ENCODE measurements at places on chromosomes 7 and 10. TPM values are rescaled to one million over a fixed set of nuclear protein-coding genes. Genes with fewer than 3 reads are reported as not detected.

DNA sequence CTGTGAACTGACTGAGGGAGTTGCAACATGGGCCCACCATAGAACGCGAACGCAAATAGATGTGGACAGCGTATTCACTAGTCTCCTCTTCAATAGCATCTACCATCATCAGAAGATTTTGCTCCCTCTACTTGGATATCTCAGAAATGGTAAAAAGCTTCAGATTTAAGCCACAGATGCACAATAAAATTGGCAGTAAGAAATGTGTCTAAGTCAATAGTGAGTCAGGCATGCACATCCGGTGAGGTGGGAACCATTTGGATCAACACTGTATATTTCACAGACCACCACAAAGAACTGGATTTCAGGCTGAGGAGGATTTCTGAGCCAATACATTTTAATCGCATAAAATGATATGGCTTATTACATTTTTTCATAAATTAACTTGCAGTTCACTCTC, 111.5 kb upstream of the ADAM12 start:
- H3K27me3 ChIP-seq, result no peaks in the 10 kb centered on the region
- H3K36me3 ChIP-seq, result no peaks in the 10 kb centered on the region
- no peak for DNase-seq
- H3K4me1 ChIP-seq, result no peaks in the 10 kb centered on the region
- H3K4me3 ChIP-seq, result no peak overlapping the region

GRCh38 chr10:97065686-97066660, 119.8 kb downstream of the SLIT1 start:
- no peak overlapping the region for H3K4me3 ChIP-seq
- H3K27me3 ChIP-seq, result no peaks in the 10 kb centered on the region
- H3K36me3 ChIP-seq, result no peaks in the 10 kb centered on the region
- peaks cover 4% of the 10 kb centered on the region for H3K4me1 ChIP-seq

DNA sequence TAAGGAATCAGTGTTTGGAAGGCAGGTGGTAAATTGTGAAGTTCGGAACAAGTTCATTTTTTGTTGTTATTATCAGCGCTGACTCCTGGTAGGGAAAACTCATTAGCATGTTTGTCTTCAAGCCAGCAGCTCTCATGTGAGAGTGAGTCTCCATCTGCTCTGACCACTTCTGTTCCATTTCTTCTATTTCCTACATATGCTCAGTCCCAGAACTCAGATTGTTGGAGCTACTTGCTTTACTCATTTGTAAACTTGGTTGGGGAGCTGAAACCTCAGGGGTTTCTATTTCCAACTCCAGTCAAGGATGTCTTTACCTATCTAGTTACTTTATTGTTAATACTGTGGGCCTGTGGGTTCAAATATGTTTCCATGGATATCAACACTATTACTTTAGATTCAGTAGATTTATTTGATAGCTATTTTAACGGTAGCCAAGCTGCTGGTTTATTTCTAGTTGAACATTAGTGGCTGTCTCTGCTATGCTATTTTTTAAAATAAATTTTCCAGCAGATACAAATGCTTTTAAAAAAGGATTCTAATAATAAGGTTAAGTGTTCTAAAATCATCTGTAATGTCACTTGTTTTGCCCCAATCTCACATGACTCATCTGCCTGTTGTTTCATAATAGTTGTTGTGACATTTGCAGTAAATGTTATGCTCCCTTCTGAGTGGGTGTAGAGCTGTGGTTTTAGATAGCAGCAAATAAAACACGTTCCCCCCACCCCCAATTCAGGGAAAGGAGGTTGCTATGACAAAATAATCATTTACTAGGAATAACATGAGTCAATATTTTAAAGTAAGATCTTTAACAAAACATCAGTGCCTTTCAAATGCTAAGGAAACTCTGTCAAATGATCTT, 143.3 kb downstream of the HDAC9 start:
- no peaks in the 10 kb centered on the region for H3K36me3 ChIP-seq
- no peaks in the 10 kb centered on the region for H3K4me1 ChIP-seq
- no peak overlapping the region for H3K4me3 ChIP-seq
- no peaks in the 10 kb centered on the region for H3K27me3 ChIP-seq
- no peak for DNase-seq

Gene STEAP2
- total RNA-seq, result 11.9 TPM

DNA sequence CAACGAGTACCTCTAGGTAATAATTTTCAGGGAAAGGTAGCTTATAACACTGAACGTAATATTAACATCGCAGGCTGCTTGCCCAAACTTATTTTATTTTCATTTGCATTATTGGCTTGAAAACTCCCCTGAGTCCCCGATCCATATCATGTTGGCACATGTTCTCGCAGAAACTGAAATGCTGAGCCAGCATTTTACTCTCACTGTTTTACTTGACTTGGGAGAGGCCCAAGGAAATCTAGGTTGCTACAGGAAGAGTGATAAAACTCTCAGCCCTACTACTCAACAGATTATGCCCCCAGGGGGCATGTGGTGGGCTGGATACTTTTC, 183.5 kb upstream of the HABP2 start:
- no peaks in the 10 kb centered on the region for H3K36me3 ChIP-seq
- H3K27ac ChIP-seq, result no peak overlapping the region
- H3K4me1 ChIP-seq, result no peaks in the 10 kb centered on the region

Gene PCDH15
- total RNA-seq, result 0.86 TPM

Measured in endodermal cell (in vitro differentiated cells).